ENCODE measurements at places on chromosomes 12 and 14.

DNA sequence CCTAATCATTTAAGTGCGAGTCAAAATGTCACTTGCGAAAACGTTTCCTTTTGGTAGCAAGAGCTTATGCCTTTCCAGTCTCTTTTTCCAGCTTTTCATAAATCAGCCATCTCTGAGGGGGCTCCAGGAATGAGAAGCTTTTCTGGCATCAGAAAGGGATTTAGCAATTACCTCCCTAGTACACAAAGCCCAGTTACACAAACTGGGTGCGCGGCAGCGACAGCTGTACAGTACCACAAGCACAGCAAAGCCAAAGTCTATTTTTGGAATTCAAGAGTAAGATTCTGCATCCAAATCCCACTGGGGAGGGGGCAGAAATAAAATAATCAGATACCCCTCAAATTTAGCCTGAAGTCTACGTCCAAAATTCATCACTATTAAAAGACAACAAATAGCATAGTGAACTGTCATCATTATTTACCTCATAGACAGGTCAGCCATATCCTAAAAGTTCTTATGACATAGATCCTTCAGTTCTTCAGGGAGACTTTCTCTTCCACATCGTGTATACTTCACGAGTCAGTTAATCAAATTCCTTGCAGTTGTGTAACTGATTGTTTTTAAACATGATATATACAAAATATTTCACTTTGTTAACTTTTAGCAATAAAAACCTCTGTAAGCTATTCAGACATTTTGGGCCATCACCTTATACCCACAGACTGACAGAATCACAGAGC lies 150.8 kb downstream of the TTC7B start:
- no peak for DNase-seq

DNA sequence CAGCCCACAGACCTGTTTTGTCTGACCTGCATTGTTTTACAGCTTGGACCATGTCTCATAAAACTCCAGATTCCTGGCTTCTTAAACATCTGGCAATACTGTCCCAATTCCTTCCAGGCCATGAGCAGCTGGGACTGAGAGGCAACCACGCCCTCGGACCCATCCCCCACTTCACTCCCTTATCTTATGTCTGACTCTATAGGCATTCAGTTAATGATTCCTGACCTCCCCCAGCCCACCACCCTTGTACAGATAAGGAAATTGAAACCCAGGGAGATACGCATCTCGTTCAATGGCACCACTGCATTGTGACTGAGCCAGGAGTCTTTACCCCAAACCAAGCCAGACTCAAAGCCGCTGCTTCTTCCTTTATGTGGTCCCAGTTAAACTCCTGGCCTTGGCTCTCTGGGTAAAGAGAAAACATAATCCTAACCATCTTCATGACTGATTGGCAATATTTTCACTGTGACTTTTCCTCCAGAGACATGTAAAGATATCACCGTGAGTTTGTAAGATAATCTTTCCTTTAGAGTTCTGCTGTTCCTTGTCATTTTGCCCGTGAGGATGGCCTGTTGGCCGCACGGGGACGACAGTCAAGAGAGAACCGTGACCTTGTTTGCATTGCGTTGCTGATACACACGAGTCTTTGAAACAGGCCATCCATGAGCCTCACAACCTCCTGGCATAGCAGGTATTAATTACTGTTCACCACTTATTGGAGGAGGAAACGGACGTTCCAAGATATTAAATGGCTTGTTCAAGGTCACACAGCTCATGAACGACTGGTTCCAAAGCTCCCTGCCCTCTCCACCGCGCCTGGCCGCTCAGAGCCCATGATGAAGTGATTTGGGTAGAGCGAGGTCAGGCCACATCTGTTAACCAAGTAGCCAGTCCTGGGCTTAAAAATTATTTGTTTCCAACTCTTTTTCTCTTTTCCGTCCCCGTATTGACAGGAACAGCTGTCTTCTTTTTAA lies 39.4 kb downstream of the MAP1LC3B2 start:
- no peak for DNase-seq

DNA sequence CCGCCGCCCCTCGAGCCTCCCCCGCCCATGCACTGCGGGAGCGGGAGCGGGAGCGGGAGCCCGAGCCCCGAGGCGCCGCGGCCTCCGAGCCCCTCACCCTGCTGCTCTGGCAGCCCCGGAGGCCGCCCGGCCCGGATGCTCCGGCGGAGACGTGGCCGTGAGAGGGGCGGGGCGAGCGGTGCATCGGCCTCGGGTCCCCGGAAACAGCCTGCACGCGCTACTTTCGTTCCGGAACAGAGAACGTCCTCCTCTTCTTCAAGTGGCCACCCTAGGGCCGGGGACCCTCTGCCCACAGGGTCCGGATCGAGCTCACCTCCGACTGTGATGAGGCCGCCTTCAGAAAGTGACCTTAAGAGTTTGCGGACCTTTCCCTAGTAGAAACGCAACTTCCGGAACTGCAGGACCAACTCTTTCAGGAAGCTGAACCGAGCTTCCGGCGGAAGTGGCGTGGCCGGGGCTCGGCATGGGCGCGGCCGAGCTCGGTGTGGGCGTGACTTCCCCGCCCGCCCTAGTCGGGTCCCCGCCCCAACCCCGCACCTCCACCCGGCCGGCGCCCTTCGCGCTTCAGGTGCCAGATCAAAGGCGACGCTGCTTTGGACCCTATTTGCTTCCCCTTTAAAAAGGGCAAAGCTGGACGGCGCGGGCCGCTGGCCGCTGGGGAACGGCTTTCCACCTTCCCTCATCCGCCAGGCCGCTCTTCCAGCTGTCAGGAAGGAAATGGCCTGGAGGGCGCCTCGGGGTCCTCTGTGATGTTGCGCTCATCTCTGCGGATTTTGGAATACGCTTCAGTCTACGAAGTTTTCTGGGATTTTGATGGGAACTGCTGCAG lies at the start of gene GOLGA3:
GOLGA3 (minus strand) TSS at position 164 of the 829 bp plus-strand sequence. CDS start 6,741 bp downstream, outside the sequence.
- DNase-seq, result peak; percentile 95

- no peak for DNase-seq
Observed at GRCh38 chr12:25924491-25925001, 33.9 kb upstream of the RASSF8 start.

GRCh38 chr12:109016016-109016415 lies 4.9 kb downstream of the SVOP start:
- DNase-seq, result no peak

GRCh38 chr14:60753264-60754119 lies 18.9 kb downstream of the MNAT1 start:
- peak; percentile 79 for DNase-seq

DNA sequence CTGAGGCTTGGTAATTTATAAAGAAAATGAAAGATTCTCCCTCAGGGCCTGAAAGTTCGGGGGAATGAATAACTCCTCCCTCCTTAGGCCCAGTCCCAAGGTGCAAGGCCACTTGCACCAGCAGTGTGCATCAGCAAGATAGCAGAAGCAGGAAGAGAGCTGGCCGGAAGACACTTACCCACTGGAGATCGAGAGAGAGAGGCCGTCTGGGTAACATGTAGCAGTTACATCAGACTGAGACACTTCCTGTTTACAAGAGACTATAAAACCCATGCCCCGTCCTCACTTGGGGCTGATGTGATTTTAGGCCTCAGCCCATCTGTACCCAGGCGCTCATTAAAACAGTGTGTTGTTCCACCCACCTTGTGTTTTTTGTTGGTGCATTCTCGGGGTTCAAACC lies 85.2 kb downstream of the TMTC3 start:
- DNase-seq, result no peak

Measured in fibroblast of skin of right quadriceps (primary cell).